ENCODE measurements at places on chromosomes 7 and 10. TPM values are rescaled to one million over a fixed set of nuclear protein-coding genes. Genes with fewer than 3 reads are reported as not detected.

- peak; percentile 50 for DNase-seq
These were observed 33.4 kb downstream of the PTPN12 start for GRCh38 chr7:77570330-77571011.

DNA sequence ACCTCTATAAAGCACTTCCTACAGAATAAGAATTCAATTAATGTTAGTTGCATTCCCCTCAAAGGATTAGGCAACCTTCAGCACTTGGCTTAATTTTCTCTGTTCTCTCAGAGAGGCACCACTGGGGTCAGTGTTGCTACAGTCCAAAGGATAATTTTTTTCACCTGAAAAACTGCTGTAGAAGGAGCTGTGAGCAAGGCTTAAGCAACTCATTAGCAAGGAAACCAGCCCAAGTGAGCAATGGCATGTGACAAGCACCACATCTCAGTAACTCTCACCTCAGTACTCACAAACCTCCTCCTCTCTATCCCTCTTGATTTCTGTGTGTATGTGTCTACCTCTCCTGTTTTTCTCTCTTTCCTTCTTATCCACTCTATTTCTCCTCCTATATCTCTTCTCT, 55.9 kb downstream of the DGKI start:
- no peak for DNase-seq

CARD11 gene
- 0.09 TPM for total RNA-seq

LRMDA gene
- total RNA-seq, result 7.9 TPM

CLCN1 gene
- 1.1 TPM for total RNA-seq

CPA1 gene
- total RNA-seq, result 3.6 TPM

CDNF gene
- 1.8 TPM for total RNA-seq

CYP2C8 gene
- 0.13 TPM for total RNA-seq

- DNase-seq, result peak; percentile 73
These were observed 73.3 kb upstream of the NFE2L3 start for GRCh38 chr7:26078437-26079336.

DNA sequence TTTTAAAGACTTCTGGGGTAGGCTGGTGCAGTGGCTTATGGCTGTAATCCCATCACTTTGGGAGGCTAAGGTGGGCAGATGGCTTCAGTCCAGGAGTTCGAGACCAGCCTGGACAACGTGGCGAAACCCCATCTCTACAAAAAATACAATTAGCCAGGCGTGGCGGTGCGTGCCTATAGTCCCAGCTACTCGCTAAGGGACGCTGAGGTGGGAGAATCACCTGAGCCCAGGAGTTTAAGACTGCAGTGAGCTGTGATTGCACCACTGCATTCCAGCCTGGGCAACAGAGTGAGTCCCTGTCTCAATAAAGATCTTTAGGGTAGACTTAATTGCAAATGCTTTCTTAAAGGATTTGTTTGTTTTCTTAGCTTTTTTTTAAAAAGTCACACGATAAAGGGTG, 29.3 kb downstream of the PTPN12 start:
- DNase-seq, result no peak

- peak; percentile 75 for DNase-seq
These were observed 64.5 kb upstream of the SYPL1 start for GRCh38 chr7:106176414-106177299.

DNA sequence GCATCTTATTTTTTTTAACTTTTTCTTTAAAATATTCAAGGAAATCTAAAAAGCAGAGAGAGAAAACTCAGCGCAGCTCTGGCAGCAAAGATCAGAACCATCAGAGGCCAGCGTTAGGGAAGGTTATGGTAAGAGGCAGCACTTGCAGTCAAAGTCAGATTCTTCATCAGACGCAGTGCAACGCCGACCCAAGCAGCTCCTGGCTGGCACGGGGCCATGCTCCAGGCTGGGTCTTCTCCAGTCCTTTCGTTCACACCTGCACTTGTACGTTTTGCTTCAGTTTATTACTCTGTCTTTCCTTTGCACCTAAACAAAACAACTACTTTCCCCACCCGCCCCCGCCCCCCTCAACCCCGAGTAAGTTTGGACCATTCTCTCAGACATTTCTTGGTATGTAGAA, 43.1 kb upstream of the SEC61G start:
- no peak for DNase-seq

- no peak for DNase-seq
These were observed 8.8 kb downstream of the TNS3 start for GRCh38 chr7:47572939-47573757.

- DNase-seq, result peak; percentile 96
These were observed 448.1 kb downstream of the SORCS1 start for GRCh38 chr10:106716381-106716780.

GRCh38 chr10:62305813-62306212, 37.2 kb upstream of the RTKN2 start:
- no peak for DNase-seq

- DNase-seq, result peak; percentile 84
These were observed 75.5 kb downstream of the KLF6 start for GRCh38 chr10:3709456-3710060.

SSC4D gene
- 0.84 TPM for total RNA-seq

GRCh38 chr10:126143117-126143516, 245.2 kb downstream of the ADAM12 start:
- DNase-seq, result no peak

DNA sequence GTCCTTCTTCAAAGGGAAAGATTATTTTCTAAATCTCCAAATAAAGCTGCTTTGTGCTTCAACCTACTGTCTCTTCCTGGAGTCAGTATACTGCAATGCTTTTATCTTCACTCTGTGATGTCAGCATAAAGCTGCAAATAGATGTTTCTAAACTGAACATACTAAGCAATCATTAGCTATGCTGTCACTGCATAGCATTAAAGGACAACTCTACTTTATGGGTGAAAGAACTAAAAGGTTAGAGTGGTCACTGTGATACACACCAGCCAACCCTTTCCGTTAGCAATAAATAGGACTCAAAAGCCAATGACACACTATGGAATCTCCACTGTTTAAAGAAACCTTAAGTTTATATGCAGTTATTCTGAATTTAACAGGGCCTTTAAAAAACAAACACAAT, 1.8 kb downstream of the CCDC186 start:
- peak; percentile 35 for DNase-seq

- DNase-seq, result no peak
These were observed 34.6 kb downstream of the PPP1R9A start for GRCh38 chr7:94941844-94942632.

DNA sequence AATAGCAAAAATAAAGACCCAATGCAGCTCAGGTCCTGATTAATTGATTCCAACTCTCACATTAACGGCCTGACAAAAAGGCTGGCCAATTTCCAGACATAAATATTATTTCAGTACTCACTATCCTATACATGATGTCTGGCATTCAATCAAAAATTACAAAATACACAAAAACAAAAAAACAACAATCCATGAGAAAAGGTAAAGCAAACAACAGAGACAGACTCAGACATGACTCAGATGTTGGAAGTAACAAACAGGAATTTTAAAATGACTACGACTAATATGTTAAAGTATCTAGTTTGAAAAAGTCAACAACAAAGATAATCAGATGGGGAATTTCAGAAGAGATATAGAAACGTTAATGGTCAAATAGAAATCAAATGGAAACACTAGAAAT, 152.8 kb downstream of the AMPH start:
- no peak for DNase-seq

DNA sequence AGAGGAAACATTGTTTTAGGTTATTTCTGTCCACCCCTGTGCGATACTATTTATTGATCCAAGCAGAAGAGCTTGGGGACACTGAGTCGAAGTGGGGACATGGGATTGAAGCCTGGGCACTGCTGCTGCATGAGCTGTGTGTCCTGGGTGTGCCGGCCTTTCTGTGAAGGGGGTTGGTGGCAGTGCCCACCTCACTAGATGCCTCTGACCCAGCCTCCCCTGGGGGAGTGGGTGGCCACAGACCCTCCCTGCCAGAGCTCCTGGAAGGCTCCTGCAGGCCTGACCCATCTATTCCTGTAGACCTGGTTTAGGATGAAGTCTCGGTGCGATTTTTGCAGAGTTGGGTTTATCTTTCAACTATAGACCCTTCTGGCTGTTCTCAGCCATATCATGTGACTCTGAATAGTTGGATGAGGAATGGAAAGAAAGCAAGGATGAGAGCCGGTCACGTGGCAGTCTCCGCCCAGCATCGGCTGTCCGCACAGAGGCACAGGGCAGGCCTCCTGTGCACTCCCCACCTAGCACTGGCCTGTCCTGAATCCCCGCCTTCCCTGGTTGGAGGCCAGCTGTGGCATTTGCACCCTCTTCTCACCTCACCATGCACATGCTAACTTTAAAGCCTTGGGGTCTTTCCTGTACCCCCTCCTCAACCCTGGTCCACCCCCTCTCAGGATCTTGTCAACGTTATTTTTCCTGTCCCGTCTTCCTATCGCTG, 17.6 kb upstream of the SH2D4B start:
- DNase-seq, result no peak

RAMP3 gene
- 6.2 TPM for total RNA-seq

ELFN1 gene
- 4.4 TPM for total RNA-seq

DNA sequence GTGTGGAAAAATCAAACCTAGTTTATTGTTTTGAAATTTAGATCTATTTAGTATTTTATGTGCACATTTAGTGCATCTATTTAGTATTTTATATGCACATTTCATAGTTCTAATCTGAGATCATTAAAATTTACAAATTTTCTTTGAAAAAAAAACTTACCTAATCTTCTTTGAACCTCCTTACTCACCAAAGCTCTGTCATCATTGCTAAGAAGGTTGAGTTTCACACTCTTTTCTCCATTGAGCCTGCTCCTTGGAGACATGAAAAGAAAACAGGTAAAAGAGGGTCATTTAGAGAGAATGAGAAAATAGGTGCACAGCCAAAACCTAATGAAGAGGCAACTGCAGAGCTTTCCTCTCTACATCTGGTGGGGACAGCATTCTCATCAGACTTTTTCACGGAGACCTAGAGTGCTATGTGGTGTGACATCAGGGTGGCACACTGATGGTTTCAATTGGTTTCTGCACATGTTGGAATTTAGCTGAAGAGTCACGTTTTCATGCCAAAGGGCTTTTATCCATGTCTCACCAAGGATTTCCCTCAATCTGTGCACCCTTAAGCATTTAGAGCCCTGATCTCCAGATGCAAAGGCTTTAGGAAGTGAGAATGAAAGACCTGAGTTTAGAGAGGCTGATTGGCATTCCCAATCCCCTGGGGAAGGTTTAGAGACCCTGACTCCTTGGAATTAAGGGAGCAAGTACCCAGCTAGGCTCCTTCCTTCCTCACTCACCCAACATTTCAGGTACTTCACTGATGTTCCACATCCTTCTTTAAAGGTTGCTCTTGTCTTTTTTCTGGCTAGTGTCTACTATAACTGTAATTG, 89.2 kb upstream of the CAPZA2 start:
- no peak for DNase-seq

DNA sequence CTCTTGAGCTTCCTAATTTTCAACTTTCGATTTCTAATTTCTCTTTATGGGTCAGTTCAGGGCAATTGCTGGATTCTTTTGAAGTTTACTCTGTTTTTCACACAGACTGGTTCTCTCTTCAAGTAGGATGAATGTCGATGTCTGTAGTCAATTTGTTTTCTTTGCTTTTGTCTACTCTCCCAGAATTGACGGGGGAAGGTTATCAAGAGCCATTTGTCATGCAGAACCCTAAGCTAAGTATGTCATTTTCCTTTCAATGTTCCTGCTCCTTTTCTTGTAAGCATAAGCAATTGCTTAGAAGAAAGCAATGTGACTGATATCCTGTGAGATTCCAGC, 53.7 kb downstream of the SLC39A12 start:
- DNase-seq, result no peak

DNA sequence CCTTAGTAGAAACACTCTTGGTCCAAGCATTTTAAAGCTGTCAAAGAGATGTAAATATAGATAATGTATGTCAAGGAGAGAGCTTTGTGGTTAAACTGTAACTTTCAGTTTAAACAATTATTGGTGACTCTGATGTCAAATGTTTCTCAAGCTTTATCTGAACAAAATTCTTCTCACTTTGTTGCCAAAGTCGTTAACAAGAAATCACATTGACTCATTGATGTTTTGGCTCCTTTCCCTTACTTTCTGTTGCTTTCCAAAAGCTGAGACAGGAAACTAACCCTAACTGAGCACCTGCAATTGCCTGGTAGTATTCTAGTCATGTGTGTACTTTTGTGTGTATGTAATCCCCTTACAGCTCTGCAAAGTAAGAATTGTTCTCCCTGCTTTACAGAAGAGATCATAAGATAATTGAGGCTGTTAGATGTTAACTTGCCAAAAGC, 108.5 kb downstream of the CFTR start:
- no peak for DNase-seq

GRCh38 chr7:40843338-40843985, 708.7 kb downstream of the SUGCT start:
- DNase-seq, result no peak

ZNF239 gene
- total RNA-seq, result 8.2 TPM

PDZD7 gene
- total RNA-seq, result 1.2 TPM

HYCC1 gene
- 26.2 TPM for total RNA-seq

- DNase-seq, result peak; percentile 71
These were observed 73.6 kb upstream of the FAM20C start for GRCh38 chr7:118615-119391.
